ENCODE measurements at places on chromosomes 4 and X.

GRCh38 chr4:157220371-157220881, at the start of gene GRIA2:
Gene GRIA2 (plus strand): TSS chr4:157220728. CDS start chr4:157221043, 315 bp downstream.
- DNase-seq: no peak

GRCh38 chr4:53321151-53321983, 44.5 kb downstream of the SCFD2 start:
- DNase-seq: peak; percentile 77

DNA sequence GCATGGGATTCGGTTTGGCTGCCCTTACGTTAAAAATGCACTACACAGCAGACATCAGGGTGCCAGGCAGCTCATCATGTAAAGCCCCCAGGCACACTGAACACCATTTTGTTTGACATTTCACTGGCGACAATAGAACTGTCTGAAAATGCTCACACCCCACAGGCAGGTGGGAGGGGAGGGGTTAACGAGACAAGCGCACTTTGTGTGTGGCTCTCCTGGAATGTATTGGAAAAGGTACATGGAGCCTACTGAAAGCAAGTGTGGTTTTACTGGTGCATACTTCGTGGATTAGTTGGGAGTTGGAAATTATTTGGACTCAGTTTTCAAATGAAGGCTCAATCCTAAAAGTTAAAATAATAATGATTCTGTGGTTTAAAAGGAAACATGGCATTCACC, 31.6 kb upstream of the PPARGC1A start:
- no peak for DNase-seq

- no peak for DNase-seq
Measured at GRCh38 chr4:156547891-156548290, 423.7 kb downstream of the PDGFC start.

GRCh38 chr4:102858828-102859464, 9.8 kb upstream of the CISD2 start:
- DNase-seq: no peak

DNA sequence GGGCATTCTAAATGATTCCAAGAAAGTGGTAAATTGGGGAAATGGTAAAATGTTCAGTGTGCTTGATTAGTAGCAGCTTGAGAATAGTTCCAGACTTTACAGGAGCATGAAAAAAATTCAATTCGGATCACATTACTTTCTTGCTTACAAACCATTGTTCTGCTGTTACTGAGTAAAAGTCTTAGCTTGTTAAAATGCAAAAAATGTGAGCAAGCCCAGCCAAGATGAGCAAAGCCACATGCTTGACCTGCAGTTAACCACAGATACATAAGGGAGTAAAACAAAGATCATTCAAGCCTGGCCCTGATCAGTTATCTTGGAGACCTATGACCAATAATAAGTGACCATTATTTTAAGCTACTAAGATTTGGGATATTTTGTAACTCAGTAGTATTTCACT, 562.9 kb upstream of the MAGEB2 start:
- no peak for DNase-seq

DNA sequence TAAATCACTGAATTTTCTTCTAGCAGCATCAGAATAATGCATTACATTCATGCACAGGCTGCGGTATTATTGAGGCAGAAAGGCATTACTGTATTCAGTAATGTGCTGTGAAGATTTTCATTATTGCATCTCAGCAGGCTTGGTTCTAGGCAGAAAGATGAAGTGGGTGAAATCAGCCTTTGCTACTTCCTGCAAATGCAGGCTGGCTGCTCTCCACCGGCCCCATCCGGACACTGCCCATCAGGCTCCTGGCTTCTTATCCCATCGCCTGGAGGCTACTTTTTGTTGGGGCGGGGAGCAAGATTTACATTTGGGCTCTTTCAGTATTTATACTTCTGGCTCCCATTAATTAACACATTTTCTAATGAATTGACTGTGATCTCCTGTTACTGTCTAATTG, 117.8 kb downstream of the FRAS1 start:
- no peak for DNase-seq

- no peak for DNase-seq
Measured at GRCh38 chr4:12770351-12770750, 713.8 kb downstream of the RAB28 start.

DNA sequence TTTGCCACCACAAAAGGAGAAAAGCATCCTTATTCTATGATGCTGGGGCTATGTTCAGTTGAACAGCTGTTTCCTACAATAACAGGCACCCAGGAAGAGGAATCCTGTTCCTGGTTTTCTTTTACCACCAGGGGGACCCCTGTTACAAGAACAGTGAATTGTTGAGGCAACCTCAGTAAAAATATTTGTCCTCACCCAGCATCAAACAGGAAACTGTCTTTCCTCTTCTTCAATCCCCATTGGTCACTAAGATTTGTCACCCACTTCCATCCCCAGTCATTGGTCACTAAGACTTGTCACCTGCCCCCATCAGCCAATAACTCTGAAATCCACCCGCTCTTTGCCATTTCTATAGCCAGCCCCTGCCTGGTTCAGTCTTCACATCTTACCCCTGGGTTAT, 143.5 kb upstream of the GALNT7 start:
- DNase-seq: peak; percentile 22

DNA sequence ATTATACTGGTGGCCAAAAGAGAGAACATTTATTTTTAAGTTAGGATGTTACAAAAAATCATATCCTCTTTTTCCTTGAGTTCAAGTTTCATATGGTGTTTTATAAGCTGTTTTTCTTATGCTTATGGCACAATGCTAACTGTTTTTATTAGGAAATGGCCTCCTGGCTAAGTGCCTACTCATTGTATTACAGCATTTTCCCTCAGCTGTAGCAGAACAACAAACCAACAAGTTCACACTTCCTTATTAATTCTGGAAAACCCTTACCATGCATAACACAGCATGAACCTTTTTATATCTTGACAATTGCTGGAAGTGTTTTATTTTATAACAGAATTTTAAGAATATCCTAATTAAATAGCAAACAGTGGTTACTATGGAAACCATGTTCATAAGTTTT, 165.8 kb downstream of the GASK1B start:
- DNase-seq: no peak

- DNase-seq: no peak
Measured at GRCh38 chr4:159555873-159556272, 453.0 kb downstream of the RAPGEF2 start.

- peak; percentile 60 for DNase-seq
Measured at GRCh38 chrX:107747596-107748161, 27.9 kb downstream of the TSC22D3 start.

- DNase-seq: no peak
Measured at GRCh38 chr4:159382856-159383561, 280.1 kb downstream of the RAPGEF2 start.

GRCh38 chrX:22053481-22053880, 21.4 kb downstream of the PHEX start:
- no peak for DNase-seq

GRCh38 chrX:65582450-65583082, 48.0 kb upstream of the LAS1L start:
- no peak for DNase-seq

GRCh38 chr4:180106997-180107396, 2136.2 kb upstream of the TENM3 start:
- DNase-seq: peak; percentile 26
